ENCODE measurements at places on chromosomes 2 and 18.

GRCh38 chr18:61901323-61901986 is 8.6 kb upstream of the RNF152 start:
- peak; percentile 52 for DNase-seq

DNA sequence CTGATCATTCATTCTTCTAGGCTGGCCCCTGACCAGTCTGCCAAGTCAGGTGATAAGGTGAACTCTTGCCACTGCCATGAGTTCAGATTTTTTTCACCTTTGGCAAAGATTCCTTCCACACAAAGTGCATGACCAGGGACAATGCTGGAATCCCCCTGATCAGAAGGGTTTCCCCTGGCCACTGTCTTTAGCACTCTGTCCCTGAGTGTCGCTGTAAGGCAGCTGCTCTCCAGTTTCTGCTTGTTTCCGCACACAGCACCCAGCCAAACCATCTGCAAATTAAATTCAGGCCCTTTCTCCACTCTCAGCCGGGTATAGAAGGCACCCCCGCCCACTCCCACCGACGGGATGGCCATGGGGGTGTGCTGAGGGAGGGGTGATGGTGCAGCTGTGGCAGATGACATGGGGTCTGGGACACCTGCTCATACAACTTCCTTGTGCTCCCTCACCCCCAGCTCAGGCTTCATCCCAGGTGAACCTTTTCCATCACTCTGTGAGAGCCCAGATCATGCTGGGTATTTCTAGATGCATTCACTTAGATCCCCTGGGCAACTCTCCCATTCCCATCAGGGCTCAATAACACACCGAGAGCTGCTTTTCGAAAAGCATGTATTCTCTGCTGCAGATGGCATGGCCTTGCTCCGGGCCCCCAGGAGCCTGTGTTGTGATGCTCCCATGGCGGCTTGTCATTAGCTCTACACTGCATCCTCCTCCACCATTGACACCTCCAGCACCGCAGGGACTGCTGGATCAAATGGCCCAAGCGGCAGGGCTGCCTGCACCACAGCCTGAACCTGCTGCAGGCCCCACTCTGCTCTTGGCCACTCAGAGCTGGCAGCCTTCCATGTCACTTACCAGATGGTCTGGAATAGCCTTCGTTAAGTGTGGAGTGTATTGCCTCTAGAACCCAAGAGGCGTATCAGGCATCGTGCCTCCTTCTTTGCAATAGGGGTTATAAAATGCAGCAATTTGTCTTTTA is 52.3 kb upstream of the ROCK2 start:
- DNase-seq: no peak

- peak; percentile 45 for DNase-seq
Observed at GRCh38 chr18:75247611-75248421, 37.2 kb downstream of the TSHZ1 start.

DNA sequence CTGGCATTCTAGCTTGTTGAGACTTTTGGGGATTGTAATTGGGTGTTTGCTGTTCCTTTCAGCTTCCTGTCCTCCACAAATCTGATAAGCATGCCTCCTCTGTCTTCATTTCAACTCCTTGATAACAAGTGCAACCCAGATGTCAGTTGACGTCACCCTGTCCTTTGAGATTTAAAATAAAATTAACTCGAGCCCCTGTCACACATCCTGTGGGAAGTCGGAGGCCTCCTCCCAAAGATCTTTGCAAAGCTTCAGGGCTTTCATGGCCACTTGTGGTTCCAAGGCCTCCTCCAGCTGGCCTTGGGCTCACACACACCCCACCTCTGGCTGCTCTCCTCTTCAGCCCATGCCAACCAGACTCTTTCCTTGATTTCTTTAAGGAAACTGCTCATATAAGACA is 69.9 kb upstream of the ITGA6 start:
- DNase-seq: no peak

- DNase-seq: peak; percentile 80
Observed at GRCh38 chr2:29014811-29015421, 33.8 kb downstream of the TOGARAM2 start.

DNA sequence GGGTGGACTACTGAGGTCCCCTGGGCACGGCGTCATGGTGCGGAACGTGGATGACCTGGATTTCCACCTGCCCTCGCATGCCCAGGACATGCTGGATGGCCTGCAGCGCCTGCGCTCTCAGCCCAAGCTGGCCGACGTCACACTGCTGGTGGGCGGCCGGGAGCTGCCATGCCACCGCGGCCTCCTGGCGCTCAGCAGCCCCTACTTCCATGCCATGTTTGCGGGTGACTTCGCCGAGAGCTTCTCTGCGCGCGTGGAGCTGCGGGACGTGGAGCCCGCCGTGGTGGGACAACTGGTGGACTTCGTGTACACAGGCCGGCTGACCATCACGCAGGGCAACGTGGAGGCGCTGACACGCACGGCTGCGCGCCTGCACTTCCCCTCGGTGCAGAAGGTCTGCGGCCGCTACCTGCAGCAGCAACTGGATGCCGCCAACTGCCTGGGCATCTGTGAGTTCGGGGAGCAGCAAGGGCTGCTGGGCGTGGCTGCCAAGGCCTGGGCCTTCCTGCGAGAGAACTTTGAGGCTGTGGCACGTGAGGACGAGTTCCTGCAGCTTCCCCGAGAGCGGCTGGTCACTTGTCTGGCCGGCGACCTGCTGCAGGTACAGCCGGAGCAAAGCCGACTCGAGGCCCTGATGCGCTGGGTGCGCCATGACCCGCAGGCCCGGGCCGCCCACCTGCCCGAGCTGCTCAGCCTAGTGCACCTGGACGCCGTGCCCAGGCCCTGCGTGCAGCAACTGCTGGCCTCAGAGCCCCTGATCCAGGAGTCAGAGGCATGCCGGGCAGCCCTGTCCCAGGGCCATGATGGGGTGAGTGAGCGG is 2.5 kb downstream of the KLHL30 start:
- no peak for DNase-seq

DNA sequence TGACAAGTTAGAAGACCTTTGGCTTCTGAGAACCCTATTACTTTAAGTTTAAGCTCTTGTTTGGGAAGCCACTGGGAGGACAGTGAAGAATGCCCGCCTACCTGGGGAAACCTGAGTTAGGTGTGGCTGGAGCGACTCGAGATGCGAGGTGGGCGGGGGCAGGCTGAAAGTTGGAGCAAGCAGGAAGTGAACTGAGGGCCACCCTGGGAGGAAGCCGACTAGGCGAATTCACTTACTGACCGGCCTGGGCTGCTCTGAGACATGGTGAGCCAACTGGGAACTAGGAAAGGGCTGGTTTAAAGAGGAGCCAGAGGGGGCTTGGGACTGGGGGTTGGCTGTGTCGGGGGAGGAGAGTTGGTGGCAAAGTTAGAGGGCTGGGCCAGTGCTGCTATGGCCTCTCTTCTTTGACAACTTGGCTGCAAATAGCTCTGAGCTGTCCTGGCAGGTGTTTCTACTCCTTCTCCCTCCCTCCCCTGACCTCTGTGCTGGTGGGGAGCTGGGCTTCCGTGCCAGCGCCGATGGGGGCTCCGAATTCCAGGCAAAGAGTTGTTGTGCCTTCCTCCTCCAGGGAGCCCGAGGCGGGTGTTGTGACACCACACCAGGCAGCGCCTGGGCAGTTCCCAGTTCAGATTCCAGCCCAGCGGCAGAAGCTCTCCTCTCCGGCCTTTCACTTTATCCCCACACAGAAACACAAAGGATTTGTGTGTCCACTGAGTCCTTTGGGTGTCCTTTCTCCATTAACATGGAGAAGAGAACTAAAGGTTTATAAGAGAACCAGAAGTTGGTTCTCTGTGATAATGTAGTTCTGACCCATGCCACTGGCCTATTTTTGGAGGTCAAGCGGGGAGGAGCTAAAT is at the start of gene VAMP8:
Gene VAMP8 (plus strand): TSS at position 201 of the 857 bp plus-strand sequence. CDS start 61 bp downstream, at position 262.
- peak; percentile 63 for DNase-seq

GRCh38 chr2:25280051-25280687 is 61.6 kb downstream of the DNMT3A start:
- no peak for DNase-seq

GRCh38 chr2:158995677-158996049 is 27.2 kb downstream of the TANC1 start:
- no peak for DNase-seq

GRCh38 chr2:48829036-48829435 is 73.5 kb upstream of the LHCGR start:
- DNase-seq: no peak

DNA sequence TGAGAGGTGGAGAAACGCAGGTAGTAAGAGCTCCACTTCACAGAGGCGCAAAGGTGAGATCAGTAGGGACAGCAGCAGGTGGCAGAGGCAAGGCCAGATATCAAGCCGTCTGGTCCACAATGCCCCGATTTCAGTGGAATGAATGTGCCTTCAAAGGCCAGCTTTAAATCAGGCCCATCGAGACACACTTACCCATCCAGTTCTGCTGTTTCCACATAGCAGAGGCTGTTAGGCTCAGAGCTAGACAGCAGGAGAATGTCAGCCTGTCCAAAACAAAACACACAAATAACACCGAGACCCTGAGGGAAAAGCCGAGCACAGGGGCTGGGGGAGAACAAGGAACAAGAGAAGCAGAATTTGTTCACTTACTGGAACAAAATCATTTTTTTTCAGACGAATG is 75.8 kb upstream of the NARS1 start:
- DNase-seq: no peak

GRCh38 chr2:96906729-96907114 is 36.8 kb upstream of the SEMA4C start:
- no peak for DNase-seq
